ENCODE measurements at places on chromosomes 3 and 15.

GRCh38 chr3:132253262-132253878 is 63.8 kb upstream of the ACP3 start:
- DNase-seq, result peak; percentile 13

GRCh38 chr15:74648051-74648842 is 32.6 kb downstream of the CLK3 start:
- DNase-seq, result no peak

DNA sequence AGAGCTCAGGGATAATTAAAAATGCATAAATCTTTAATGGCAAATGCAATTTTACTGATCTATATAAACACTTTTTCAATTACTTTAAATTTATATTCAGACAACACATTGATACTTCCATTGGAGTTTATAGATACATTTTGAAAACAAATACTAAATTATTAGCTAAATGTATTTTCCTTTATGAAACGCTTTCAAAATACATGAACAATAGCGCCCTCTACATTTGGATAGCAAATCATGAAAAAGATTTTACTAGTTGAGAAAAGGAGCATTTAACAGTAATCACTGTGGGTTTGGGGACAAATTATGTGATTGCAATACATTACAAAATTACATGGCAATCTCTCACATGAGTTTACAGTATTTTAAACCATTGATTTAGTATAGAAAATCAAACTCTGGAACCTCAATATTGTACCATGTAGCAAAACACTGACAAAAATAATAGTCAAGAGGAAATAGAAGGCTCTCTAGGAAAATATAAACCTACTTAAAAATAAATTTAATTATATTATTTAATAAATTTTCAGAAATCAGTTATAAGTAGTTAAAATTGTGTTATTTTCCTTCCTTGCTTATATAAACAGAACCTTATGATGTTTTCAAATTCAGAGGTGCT is 207.9 kb downstream of the ZIC1 start:
- DNase-seq, result peak; percentile 1

DNA sequence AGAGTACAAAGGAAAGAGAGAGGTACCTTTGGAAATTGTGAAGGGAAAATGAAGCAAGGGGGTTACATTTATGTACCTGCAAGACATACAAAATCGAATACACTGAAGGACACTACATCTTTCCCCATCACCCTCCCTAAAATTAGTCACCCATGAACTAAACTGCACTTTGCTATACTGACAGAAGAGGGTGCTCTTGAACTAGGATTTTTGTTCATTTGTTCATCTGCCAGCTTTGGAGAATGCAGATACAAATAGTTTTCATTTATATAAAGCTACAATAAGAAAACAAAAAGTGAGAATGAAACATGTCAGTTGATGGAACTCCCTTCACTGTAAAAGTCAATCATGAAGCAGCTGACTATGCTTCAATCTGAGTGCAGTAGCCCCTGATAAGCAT is 55.7 kb downstream of the PCCB start:
- DNase-seq, result peak; percentile 10

DNA sequence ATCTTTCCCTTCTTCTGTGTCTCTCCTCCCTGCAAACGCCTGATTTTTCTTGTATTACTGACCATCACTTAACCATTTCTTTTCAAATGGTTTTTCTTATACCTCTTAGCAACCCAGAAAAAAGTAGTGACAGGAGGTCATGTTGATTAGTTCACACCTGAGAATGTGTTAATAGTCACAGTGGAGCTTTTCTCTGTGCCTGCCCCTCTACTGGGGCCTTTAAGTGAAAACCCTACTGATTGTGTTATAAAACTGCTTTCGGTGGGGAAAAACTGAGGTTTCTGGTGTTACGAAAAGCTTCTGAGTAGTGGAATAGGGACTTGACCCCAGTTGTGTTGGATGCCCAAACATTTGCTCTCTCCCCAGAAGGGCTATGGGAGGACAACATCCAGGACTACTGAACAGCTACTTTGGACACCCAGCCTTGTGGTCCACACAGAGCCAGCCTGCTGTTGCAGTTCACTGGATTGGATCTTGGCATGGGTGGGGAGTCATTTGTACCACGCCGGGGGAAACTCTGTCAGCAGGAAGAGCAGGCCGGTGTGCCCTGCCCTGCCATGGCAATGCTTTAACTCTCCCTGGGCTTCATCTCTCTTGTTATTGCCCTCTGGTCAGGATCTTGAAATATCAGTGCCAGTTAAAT is 10.3 kb downstream of the GPR87 start:
- DNase-seq, result no peak

DNA sequence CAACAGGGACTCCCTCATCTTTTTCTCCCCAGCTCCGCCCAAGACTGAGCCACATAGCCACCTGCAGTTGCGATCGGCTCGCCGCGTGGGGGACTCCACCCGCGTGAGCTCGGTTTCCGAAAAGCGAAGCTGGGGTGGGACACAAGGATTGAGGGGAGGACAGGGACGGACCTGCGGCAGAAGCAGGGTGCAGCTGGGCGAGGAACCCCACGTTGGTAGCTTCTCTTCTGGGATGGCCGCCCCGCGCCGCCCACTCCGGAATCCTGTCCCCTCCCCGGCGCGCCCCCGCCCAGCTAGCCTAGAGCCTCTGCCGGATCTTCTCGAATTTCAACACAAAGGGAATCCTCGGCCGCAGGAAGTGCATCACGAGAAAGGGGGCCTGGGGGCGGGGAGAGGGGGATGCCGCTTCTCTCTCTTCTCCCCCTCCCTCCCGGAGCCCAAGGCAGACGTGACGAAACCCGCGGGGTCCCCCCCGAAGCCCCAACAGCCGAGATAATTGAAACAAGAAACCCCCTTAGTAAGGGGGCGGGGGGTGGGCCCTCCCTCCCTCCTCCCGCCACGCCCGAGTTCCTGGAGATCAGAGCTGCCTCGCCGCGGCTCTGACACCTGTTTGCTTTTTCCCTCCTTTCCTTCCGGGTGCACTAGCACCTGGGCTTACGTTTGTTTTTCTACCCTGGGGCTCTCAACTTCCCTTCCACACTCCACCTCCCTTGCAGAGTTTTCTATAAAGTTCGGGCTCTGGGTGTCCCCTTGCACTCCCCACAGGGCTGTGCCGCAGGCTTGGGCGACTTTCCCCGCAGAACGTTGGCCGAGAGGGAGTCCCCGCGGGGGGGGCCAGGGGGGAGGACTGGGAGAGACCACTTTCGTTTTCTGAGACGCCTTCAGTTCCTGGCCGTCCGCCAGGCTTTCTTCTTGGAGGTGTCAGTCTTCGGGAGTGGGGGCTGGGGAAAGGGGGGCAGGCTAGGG is 1.3 kb upstream of the KCNH8 start:
- DNase-seq, result peak; percentile 47

DNA sequence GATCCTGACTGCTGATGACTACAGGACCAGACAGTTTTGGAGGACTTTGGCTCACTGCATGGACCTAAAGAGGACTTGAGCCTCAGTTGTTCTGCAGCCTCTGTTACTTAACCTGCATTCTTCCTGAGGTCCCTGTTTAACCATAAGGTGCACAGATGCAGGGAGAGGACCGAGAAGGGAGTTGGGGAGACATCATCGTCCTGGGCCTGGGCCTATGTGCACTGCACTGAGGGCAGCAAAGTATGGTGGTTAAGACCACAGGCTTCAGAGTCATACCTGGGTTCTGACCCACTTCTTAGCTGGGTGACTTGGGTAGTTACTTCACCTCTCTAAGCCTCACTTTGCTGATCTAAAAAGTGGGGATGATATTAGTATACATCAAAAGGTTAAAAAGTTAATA is 21.9 kb downstream of the KY start:
- DNase-seq, result no peak

DNA sequence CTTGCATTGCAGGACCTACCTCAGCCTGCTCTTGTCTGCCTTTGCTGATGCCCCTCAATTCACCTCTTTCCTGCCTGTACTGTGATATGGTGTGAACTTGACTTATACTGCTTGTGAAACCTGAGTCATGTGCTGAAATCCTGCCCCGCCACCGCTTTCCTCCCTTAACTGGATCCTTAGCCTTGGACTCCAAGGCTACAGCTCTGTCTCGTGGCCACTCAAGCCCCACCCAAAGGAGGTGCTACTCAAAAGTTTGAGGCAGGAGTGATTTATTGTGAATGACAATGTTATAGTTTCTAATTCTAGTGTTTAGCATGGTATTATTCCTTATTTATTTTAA is 56.1 kb downstream of the MYZAP start:
- DNase-seq, result no peak

DNA sequence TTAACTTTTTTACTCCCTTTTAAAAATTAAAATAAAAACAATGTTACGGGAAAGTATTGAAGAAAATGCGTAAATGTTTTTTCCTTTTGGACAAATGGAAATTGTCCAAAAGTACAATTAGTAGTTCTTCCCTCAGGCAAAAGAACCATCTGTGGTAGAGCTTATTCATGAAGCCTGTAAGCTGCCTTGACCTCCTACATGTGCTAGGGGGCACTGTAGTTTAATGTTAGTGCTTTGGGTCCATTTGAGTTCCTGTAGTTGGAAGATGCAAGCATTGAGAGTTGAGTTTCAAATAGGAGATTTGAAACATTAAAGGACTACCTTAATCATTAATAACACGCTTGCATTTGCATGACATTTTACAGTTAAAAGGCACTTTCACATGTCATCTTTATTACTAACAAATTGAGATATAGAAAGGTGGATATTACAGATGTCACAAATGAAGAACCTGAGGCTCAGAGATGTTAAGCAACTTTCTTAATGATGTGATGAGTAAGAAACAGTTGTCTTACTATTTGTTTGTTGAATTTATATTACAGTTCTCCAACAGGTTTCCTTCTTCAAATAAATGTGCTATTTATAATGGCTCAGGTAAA is 1.8 kb upstream of the ZNF385D start:
- no peak for DNase-seq

DNA sequence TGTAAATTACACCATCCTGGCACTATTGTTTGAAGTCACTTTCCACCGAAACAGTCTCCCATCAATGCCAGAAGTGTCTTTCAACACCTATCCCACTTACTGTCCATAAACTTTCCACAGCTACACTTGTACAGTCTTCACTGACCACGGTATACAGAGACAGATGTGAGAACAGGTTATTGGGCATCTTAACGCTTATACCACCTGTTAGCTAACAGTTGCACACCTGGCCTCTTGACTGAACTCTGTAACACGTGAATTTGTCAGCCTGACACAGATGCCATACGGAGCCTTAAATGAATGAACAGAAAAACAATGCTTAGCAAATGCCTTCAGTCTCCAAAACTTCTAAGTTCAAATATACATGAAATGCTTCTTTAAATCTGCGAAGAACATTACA is 440.5 kb downstream of the SHQ1 start:
- DNase-seq, result no peak

DNA sequence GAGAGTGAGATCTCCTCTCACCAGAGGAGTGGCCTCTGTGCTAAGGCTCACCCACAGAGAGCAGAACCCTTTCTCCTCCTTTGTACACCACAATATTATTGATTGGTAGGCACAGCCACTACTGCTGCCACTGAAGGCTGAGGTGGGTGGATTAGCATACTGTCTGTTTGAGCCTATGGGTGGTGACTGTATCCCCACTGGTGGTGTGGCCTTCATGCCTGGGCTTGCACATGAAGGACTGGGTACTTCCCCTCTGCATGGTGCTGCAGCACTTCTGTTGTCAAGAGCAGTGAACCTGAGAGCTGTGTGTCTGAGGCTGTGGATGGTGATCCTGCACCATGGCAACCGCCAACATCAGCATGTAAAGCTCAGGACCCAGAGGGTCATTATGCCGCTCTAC is 35.7 kb upstream of the NECTIN3 start:
- DNase-seq, result no peak

GRCh38 chr3:51970606-51971300 is 3.1 kb downstream of the ABHD14B start:
- DNase-seq, result no peak

DNA sequence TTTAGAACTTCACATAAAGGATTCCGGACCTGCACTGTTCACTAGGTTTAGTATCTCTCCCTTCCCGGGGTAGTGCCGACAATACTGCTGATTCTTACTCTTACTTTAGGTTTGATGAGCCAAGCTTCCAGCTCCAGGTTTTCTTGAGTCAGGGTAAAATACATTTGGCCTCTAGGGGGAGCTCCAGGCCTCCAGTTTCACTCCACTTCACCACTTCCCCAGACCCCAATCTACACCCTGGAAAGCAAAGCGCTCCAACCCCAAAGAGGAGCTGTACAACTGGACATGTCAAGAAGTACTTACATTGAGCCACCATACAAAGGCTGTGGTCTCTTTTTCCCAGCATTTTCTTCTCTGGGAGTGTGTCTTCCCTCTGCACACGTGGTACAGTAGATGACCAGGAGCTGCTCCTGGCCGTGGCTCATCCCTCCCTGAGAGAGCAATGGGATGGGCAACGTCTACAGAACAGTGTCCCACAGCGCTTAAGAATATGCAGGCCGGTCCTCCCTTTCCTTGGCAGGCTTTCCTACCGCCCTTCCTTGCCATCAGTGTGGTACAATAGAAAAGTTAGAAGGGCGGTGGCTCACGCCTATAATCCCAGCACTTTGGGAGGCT is 93.9 kb upstream of the CCDC80 start:
- peak; percentile 56 for DNase-seq

DNA sequence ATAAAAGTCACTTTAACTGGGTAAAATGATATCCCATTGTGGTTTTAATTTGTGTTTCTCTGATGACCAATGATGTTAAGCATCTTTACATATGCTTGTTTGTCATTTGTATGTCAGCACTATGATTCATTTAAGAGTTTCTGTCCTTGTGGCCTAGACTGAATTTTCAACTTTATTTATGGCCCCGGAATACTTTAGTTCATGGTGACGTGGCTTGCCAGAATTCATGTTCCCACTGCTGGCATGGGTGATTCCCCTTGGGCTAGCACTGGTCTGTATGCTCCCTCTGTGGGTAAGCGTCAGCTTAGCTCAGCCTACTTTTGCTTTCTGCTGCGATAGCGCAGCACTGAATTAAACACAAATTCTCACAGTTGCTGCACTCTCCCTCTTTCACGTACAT is 436.3 kb upstream of the SGO1 start:
- DNase-seq, result no peak

DNA sequence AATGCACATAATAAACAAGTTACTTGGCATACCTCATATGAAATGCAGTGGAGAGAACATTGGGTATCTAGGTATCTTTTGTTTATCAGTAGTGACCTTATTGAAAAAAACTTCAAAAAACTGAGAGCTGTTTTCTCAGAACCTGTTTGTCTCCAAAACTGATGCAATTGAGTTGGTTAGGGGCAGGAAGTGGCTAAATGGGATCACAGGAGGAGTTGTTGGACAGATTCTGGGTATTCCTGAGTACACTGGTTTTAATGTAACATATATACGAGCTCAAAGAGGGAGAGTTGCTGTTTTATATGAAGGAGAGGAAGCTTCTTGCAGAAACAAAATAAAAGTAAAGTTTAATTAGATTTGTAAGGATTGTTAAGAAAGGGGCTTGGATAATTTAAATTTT is 159.5 kb downstream of the C3orf70 start:
- no peak for DNase-seq

DNA sequence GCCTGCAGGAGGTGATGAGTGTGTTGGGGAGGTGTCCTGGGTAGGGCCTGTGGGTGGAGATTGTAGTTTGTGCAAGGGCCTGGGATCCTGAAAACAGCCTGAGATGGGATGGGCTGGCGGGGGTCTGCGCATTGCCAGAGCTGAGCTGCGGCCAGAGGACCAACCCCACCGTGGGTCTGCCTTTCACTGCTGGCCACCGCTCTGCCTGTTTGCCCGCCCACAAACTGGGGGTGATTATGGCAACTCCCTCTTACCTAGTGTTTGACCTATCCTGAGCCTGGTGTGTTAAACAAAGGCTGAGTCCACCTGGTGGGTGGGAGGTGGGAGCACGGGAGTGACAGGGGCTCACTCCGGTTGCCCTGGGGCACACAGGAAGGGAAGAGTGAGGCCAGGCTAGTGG is 9.8 kb downstream of the ABTB1 start:
- no peak for DNase-seq

- peak; percentile 12 for DNase-seq
These were observed 187.7 kb downstream of the SATB1 start for GRCh38 chr3:18237251-18238005.

- peak; percentile 21 for DNase-seq
These were observed 140.8 kb downstream of the SMAD6 start for GRCh38 chr15:66842710-66843441.
